ENCODE measurements at places on chromosomes 12 and 14. TPM values are rescaled to one million over a fixed set of nuclear protein-coding genes. Genes with fewer than 3 reads are reported as not detected.

The GUCY2C gene
- not detected for total RNA-seq

The FAM222A gene
- 1.1 TPM for total RNA-seq

DNA sequence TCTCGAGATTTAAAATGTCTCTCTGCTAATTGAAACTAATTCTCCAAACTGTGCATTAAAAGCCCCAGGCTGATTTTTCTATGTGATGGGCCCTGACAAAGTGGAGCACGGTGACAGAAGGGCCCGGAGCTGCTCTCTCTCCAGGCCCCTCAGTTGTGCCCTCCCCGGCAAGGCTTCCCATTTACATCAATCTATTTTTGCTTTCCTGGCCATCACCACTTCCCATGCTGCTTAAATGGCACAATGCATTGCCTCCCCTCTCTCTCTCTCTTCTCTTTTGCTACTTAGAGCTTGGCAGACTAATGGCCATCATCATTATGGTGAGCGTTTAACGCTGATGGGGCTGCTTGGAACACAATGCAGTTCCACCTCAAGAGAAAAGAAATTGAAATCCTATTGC lies 270.7 kb upstream of the DIO3 start:
- DNase-seq, result no peak

DNA sequence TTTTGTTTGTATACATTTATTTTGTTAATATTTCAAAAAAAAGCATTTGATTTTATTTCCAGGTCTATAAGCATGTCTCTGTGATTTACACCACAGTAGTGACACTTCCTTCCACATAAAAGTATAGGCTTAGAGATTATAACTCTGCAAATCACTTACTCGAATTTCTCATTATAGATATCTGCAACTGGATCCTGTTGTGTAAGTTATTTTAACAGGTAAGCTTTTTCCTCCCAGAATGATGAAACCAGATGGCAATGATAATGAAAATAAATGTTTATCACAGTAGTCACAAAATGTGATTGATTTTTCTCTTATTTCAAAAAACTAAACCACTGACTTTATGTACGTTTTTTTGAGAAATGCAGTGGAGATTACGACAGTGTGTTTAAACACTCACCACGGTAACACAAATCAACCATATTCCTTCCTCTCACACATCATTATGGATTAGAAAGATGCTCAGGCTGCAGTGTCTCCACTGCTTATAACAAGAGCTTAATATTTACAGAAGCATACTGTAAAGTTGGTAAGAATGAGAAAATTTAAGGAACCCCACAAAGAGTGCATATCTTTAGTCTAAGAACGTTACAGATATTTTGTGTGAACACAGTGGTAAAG lies 194.6 kb downstream of the ATXN7L3B start:
- DNase-seq, result no peak

- DNase-seq, result no peak
Observed at GRCh38 chr12:27220055-27220987, 23.8 kb upstream of the STK38L start.

DNA sequence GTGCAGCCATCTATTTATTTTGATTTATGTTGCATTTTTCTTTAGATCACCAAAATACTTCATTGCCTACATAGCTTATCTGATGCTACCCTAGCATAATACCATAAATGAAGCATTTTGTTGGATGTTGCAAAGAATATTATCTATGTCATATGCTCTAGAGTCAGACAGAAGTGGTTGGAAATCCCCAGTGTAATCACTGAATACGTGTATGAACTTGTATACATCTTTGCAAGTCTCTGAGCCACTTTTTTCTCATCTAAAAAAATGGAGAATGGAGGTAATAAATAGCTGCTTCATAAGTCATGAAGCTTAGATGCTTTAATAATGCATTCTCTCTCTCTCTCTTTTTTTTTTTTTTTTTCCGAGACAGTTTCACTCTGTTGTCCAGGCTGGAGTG lies 18.5 kb downstream of the EVL start:
- no peak for DNase-seq

- no peak for DNase-seq
Observed at GRCh38 chr14:29759521-29760340, 167.9 kb downstream of the PRKD1 start.
